ENCODE measurements at places on chromosomes 13 and 19.

DNA sequence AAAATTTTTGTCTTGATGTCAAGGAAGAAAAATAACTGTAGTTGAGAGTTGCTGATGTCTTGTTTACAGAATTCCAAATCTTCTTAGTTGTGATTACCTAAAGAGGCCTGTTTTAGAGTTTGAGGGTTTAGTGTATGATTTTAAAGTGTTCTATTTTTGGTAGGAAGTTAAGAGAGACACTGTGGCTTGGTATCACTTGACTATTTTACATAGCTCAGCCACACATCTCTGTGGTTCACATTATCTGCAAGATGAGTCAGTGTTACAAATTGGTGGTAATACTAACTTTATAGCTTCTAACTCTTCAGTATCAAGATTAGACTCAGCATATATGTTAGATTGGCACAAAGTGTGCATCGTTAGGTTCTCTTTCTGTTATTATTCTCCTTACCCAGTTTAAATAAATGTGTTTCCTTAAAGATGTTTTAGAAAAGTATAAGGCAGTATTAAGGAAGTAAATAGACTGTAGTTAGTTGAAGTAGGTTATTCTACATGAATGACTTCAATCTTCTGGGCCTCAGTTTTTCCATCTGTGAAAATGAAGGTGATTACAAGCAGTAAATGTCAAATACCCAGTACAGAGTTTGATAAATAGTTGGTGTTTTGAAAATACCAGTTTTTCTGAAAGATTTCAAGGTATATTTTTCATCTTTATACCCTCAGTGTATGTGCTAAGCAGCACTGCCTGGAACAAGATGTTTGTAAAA lies 33.4 kb downstream of the COG6 start:
- DNase-seq: no peak

GRCh38 chr19:49470615-49470978 lies 3.4 kb upstream of the FLT3LG start:
- no peak for DNase-seq

GRCh38 chr13:75760131-75761021 lies 124.2 kb downstream of the LMO7 start:
- DNase-seq: peak; percentile 43

DNA sequence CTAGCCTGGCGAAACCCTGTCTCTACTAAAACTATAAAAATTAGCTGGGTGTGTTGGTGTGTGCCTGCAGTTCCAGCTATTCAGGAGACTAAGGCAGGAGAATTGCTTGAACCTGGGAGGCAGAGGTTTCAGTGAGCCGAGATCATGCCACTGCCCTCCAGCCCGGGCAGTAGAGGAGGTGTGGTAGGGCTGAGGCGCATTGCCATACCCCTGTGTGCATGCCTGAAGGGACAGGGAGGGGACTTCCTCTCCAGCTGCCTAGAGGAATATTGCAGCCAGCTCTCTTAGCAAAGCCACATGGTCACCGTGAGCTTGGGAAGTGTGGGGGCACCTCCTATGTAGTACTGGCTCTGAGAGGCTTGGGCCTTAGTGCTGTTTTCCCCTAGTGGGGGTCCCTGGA lies 29.2 kb upstream of the PEPD start:
- DNase-seq: no peak

DNA sequence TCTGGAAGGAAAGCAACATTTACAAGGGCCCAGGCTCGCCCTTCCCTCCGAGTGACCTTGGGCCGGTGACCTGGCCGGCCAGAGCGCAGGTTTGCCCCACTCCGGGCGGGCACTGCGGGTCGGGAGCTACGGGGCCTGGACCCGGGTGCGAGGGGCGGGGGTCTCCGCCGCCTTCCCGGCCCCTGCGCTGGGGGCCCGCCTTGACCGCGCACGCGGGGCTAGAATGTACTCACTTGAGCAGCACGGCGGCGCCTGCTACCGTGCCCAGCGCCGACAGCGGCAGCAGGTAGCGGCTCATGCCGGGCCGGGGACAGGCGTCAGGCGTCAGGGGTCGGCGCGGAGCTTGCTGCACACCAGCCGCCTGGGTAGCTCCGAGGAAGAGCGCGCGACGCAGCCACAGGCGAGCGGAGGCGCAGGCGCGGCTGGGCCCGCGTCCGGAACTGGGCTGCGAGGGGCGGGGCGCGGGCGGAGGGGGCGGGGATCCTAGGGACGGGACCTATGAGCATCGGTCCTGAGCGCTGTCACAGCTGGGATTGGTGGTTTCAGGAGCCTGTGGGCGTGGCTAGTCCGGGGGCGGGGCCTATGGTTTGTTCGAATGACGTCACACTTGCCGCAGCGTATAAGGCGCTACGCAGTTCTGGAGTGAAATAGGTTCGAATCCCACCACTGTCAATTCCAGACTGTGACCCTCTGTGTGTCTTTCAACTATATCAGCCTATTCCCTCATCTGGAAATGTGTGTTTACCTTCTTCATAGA lies at the start of gene RDH13:
RDH13 (minus strand) TSS at position 414 of the 757 bp plus-strand sequence; CDS start at position 298, 116 bp downstream.
- peak; percentile 94 for DNase-seq

- DNase-seq: no peak
Observed at GRCh38 chr19:18271433-18271841, 2.8 kb downstream of the IQCN start.

- no peak for DNase-seq
Observed at GRCh38 chr13:87999240-87999700, 328.1 kb downstream of the SLITRK5 start.

- no peak for DNase-seq
Observed at GRCh38 chr13:21949818-21950429, 279.1 kb downstream of the FGF9 start.

- DNase-seq: no peak
Observed at GRCh38 chr13:106756446-106756845, 188.5 kb upstream of the ARGLU1 start.

GRCh38 chr19:10270616-10271394 lies at the start of gene ICAM1:
Gene ICAM1, plus strand, starts transcription at chr19:10271120. Its CDS starts 40 bp downstream, at chr19:10271160.
- no peak for DNase-seq

DNA sequence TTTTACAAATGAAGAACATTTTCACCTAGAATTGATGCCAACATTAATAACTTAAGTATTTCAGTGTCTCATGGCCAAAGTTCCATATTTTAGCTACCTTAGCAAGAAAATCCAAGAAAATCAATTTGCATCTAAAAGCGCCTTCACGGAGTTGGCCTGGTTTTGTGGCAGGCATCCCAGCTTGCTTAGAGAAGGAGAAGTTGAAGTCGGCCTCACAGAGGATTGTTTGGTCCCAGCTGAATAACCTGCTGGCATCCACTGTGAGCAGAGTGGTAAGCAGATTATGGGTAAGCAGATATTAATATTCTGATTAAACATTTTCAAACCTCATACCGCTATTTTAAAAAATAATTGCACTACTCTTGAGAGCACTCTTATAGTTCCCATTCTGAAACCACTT lies 62.3 kb upstream of the STARD13 start:
- no peak for DNase-seq

DNA sequence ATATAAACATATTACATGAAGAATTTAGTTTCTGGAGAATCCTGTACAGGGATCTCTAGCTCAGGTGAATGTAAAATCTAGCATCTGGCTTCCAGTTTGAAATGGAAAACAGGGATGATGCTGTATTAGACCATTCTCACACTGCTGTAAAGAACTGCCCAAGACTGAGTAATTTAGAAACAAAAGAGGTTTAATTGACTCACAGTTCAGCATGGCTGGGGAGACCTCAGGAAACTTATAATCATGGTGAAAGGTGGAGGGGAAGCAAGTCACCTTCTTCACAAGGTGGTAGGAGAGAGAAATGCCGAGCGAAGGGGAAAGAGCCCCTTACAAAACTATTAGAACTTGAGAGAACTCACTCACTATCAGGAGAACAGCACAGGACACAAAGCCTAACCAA lies 17.0 kb upstream of the N4BP2L2 start:
- no peak for DNase-seq

DNA sequence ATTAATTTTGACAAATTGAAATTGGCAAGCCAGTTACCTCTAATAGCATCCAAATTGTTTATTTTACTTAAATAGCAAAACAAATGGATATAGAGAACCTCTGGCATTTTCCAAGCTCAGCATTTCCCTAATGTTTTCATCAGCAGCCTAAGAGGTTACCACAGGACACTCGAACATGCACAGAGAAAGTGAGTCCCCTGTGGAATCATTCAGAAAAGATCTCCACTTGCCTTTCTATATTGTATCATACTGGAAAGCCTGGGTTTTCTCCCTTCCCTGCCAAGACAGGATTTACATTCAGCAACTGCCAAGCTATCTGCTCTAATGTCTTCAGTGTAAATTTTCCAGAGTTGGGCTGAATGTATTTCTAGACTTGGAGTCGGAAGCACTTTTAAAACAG lies 188.9 kb downstream of the KCTD12 start:
- DNase-seq: no peak

DNA sequence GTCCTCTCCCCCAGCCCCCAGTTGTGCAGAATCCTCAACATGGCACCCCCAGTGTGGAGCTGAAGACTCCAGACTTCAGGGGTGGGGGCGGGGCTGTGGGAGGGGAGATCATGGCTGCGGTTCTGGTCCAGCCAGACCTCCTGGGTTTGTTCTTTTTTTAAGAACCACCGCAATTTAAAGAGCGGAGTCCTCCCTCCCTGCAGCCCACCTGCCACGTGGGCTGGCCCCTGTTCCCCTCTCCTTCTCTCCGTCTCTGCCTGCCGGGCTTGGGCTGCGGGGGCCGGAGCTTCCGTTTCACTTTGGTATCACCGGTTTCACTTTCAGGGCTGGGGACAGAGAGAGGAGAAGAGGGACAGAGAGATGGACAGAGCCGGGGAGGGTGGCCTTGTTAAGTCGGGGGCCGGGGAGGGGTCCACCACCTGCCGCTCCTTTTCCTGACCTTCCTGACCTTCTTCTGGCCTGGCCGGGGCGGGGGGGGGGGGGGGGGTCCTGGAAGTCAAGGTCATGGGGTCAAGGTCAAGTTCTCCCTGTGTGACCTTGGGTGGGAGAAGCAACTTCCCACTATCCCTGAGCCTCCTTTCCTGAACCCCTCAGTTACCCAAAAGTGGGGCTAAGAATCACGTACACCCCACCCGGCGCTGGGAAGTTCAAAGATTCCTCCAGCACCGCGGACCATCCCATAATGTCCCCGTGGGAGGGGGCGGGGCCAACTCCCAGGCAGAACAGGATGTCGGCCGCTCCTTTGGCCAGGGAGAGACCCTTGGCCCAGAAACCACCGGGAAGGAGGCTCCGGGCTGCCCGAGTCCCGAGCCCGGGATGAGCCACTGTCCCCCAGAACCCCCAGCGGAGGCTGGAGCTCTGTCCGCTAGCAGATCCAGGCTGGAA lies 11.3 kb upstream of the ZBTB7A start:
- DNase-seq: no peak

- DNase-seq: no peak
Observed at GRCh38 chr13:97435323-97435722, 1.4 kb downstream of the RAP2A start.

- no peak for DNase-seq
Observed at GRCh38 chr13:110392510-110393240, 85.6 kb downstream of the COL4A2 start.

GRCh38 chr19:46357846-46358583 lies 11.1 kb downstream of the PPP5C start:
- DNase-seq: no peak

GRCh38 chr13:112487127-112487517 lies 100.8 kb downstream of the TUBGCP3 start:
- no peak for DNase-seq

DNA sequence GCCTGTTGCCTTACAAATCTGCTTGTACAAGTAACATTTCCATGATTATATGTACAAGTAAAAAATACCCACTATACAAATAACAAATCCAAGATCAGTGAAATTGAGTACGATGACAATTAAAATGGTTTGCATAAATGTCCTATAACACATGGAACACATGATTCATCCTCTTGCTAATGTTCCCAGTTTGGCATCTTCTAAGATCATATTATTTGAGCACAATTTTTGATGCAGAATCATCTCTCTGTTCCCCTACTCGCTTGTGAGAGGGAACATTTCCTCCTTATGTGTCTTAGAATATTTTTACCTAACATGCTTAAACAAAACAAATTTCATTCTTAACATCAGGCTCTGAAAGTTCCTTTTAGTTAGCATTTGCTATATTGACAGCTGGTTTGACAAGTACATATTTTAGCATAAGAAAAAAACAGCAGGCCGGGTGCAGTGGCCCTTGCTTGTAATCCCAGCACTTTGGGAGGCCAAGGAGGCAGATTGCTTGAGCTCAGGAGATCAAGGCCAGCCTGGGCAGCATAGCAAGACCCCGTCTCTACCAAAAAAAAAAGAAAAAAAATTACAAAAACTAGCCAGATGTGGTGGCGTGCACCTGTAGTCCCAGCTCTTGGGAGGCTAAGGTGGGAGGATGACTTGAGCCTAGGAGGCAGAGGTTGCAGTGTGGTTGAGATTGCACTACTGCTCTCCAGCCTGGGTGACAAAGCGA lies 14.2 kb downstream of the ZNF331 start:
- DNase-seq: no peak

DNA sequence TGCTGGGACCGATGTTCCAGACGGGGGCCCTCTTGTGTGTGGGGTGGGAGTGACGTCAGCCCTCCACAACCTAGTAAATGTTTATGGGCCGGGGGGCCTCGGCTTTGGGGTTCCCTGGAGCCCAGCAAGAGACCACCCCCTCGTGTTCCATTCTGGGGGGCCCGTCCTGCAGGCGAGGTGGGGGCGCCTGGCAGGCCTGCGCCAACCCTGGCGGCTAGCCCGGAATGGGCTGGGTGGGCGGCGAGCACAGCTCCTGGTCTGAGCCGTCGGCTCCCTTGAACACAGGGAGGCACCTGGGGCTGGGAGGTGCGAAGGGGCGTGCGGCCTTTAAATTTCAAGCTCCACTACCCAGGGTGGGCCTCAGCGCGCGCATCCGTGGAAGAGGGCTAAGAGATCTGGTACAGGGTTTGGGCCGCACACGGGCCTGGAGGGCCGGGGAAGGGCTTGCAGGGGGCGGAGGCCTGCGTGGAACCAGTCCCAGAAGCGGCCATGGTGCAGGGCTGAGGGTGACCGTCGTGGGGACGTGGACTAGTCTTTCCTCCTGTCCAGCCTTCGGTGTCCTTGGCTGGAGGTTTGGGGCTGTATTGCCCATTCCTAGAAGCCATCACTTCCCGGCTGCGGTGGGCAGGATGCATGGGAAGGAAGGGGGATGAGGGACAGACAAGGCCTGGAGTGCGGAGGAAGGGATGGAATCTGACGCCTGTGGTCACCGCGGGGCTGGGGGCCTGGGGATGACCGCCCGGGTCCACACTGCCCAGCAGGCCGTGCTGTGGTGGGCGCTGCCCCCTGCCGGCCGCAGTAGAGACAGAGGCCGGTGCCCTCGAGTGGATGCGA lies 11.4 kb downstream of the NDUFA11 start:
- no peak for DNase-seq

GRCh38 chr13:86383151-86383550 lies 583.9 kb upstream of the SLITRK6 start:
- no peak for DNase-seq

GRCh38 chr13:47484548-47484947 lies 516.5 kb downstream of the SUCLA2 start:
- no peak for DNase-seq

- no peak for DNase-seq
Observed at GRCh38 chr13:59706101-59706976, 457.4 kb downstream of the DIAPH3 start.

DNA sequence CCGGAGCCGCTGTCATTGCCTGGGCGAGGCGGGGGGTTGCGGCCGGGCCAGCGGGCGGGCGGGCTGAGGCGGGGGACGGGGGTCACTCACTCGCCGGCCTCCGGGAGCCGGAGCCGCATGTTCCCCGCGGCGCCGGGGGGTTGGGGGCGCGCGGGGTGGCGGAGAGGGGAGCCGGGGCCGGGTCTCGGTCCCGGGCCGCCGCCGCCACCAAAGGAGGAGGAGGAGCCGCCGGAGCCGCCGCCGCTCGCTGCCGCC lies 149 bp downstream of the MED26 start:
- DNase-seq: no peak
